ENCODE measurements at places on chromosomes 7 and 10.
A peak's percentile ranks its signal among the peaks of the same experiment; 100 is the strongest.

DNA sequence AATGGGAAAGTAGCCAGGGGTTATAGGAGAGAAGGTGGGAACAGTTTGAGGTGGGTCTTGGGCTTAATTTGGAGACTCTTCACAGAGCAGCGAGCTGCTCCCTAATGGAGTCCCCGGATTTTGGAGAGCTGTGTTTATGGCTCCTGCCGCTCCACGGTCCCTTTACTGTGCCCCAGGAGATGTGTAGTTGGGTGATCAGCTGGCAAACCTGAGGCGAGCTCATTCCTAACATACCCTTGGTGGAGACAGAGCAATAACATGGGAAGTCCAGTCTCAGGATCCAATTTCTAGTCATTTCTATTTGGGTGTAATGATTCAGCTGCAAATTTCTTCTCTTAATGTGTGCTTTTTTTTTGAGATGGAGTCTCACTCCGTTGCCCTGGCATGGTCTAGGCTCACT lies 1.5 kb downstream of the GARIN1A start:
- DNase-seq, result no peak

- DNase-seq, result no peak
Observed at GRCh38 chr7:36117203-36117840, 35.7 kb upstream of the EEPD1 start.

DNA sequence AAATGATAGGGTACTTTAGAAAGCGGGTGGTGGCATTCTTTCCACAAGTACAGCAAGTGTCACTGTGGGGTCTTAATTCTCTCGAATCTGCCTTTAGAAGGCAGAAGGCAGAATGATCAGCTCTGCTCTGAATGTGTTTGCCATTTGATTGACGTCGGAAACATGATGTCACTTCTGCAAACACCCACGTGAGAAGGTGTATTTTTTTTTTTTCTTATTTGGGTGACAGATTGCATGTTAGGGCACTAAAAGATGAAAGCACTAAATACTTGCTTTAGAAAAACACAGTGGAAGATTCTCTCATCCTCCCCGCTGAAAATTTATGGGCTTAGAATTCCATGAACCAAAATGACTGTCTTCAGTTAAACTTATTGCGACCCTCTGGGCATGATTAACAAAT lies 150.2 kb downstream of the TCF7L2 start:
- DNase-seq, result no peak

- no peak for DNase-seq
Observed at GRCh38 chr10:74077416-74077815, 73.2 kb downstream of the AP3M1 start.

DNA sequence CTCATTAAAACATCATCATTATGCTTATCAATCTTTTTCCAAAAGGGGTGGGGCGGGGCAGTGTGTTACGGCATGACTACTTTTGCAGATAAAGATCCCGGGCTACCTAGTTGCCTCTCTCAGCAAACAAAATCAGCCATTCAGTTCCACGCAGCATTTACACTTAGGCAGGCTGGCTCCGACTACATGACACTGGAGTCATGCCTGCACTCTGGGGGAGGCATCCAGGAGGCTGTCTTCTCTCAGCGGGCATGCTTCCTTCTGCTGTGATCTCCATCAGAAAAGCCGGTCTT lies 193.9 kb upstream of the TCF7L2 start:
- no peak for DNase-seq

- no peak for DNase-seq
Observed at GRCh38 chr7:30817371-30817767, 46.2 kb downstream of the MINDY4 start.

DNA sequence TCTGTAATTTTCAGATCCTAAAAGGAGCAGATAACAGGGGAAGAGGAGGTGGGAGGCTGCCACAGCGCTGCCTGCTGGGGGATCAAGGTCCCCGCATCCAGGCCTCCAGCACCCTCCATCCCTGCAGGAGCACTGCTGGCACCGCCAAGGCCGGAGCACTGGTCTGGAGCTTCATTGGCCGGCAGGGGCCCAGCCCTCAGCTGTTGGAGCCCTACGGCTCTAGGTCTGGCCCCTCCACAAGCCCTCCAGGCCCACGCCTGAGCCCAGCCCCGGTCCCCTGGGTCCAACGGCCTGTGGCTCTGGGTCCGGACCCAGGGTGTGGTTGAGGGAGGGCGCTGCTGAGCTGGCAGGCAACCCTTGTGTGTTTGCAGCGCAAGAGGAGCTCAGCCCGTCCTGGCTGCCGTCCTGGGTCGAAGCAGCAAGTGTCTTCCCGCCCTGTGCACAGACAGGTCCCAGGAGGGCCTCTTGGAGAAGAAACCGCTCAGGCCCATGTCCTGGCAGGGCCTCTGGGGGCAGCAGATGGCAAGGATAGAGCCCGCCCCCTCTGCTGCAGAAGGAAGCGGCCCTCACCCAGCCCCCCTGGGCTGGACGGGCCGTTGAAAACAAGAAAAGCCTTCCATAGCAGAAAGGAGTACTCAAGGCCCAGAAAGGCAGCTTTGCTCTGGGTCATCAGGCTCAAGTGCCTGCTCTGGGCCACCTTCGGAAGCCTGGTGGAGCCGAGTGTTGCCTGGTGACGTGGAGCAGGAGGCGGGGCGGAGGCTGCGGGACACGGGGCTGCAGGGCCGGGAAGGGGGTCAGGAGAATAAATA lies 54.3 kb upstream of the TNRC18 start:
- DNase-seq, result no peak

- no peak for DNase-seq
Observed at GRCh38 chr10:96743988-96744585, 23.8 kb upstream of the PIK3AP1 start.

DNA sequence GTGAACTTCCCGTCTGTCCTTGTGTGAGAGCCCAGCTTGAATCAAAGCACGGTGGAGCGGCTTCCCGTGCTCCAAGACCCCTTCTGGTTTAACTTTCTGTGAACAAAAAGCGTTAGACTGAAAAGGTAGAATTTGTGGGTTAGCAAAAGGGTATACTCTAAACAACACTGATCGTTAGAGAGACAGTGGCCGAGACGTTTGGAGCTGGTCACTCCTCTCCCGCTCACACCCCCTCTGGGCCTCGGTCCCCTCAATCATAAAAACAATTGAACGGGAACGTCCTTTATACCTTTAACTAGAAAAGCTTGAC lies 502 bp downstream of the PRKRIP1 start:
- no peak for DNase-seq

- peak; percentile 65 for DNase-seq
Observed at GRCh38 chr7:42105554-42106358, 131.3 kb downstream of the GLI3 start.

- DNase-seq, result no peak
Observed at GRCh38 chr10:121804460-121804859, 123.4 kb downstream of the ATE1 start.
